ENCODE measurements at places on chromosomes 2 and 18. TPM values are rescaled to one million over a fixed set of nuclear protein-coding genes. Genes with fewer than 3 reads are reported as not detected.
A peak's percentile ranks its signal among the peaks of the same experiment; 100 is the strongest.

VWA3B gene
- not detected for polyA plus RNA-seq

TIMM21 gene
- polyA plus RNA-seq, result 27.6 TPM

TSPYL6 gene
- not detected for polyA plus RNA-seq

LYPD1 gene
- 4.3 TPM for polyA plus RNA-seq

GRCh38 chr2:16666449-16666801 lies 791 bp upstream of the CYRIA start:
- H3K27me3 ChIP-seq, result peaks cover 13% of the 10 kb centered on the region
- no peak for DNase-seq
- H3K27ac ChIP-seq, result no peak overlapping the region
- no peaks in the 10 kb centered on the region for H3K36me3 ChIP-seq
- peak overlapping the region; percentile 47 for H3K4me3 ChIP-seq
- peaks cover 4% of the 10 kb centered on the region for H3K4me1 ChIP-seq

- H3K4me3 ChIP-seq, result no peak overlapping the region
- no peaks in the 10 kb centered on the region for H3K4me1 ChIP-seq
- no peak for DNase-seq
- H3K27ac ChIP-seq, result no peak overlapping the region
- H3K27me3 ChIP-seq, result no peaks in the 10 kb centered on the region
Observed at GRCh38 chr18:25364732-25365131, 12.8 kb upstream of the ZNF521 start.

- no peaks in the 10 kb centered on the region for H3K36me3 ChIP-seq
- DNase-seq, result no peak
- H3K4me1 ChIP-seq, result no peaks in the 10 kb centered on the region
- no peaks in the 10 kb centered on the region for H3K27me3 ChIP-seq
Observed at GRCh38 chr2:61707984-61708852, 145.6 kb downstream of the FAM161A start.

DNA sequence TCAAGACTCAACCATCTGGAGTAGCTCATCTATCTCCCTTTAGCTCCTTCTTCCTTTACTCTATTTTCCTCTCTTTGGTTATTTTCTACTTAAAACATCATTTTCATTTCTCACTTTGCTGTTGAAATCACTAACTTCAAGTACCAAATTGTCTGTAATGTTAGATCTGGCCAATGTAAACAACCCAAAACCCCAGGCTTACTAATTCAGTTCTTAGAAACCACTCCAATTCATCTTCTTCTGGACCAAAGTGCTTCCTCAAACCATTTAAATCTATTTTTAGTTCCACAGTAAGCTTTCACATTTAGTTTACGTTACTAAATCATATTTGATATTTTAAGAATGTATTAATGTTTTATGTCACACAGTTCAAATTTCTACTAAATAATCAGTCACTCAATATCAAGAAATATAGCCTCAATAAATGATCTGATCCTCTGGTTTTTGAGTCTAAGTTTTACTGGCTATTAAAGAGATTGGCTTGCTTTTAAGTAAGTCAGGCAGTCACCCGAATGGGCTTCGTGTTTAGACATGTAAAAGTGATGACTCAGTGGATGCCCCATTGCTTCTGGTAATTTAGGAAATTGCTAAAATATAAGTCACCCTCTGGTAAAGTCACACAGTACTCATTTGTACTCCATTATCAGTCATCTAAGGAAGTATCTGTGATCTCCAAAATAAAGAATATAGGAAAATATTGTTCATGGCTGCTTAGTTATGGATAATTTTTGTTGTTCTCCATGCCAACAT lies 527.2 kb upstream of the SOX11 start:
- no peak overlapping the region for H3K4me3 ChIP-seq
- H3K27me3 ChIP-seq, result no peaks in the 10 kb centered on the region
- H3K27ac ChIP-seq, result no peak overlapping the region
- no peaks in the 10 kb centered on the region for H3K4me1 ChIP-seq
- no peak for DNase-seq

DNA sequence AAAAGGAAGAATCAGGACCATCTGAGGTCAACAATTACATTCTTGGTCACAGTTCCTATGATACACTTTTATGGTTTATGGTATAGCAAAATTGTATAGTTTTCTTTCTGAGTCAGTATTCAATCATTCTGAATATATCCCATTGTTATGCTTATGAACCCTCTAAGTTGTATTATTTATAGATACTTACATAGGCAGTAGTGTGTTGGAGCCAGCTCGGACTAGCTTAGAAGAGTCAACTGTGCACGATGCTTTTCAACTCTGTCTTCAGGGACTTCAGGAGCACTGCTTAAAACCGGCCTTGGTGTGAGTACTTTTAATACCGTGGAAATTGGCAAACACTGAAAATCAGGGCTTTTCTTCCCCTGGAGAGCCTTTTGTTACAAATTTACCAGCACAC lies 215.7 kb downstream of the IKZF2 start:
- no peak overlapping the region for H3K27ac ChIP-seq
- H3K36me3 ChIP-seq, result no peaks in the 10 kb centered on the region
- DNase-seq, result no peak
- no peak overlapping the region for H3K4me3 ChIP-seq
- H3K4me1 ChIP-seq, result no peaks in the 10 kb centered on the region
- H3K27me3 ChIP-seq, result no peaks in the 10 kb centered on the region
